MCF 10A (cell line): ENCODE measurements at places on chromosomes 11 and 22.
A peak's percentile ranks its signal among the peaks of the same experiment; 100 is the strongest.

DNA sequence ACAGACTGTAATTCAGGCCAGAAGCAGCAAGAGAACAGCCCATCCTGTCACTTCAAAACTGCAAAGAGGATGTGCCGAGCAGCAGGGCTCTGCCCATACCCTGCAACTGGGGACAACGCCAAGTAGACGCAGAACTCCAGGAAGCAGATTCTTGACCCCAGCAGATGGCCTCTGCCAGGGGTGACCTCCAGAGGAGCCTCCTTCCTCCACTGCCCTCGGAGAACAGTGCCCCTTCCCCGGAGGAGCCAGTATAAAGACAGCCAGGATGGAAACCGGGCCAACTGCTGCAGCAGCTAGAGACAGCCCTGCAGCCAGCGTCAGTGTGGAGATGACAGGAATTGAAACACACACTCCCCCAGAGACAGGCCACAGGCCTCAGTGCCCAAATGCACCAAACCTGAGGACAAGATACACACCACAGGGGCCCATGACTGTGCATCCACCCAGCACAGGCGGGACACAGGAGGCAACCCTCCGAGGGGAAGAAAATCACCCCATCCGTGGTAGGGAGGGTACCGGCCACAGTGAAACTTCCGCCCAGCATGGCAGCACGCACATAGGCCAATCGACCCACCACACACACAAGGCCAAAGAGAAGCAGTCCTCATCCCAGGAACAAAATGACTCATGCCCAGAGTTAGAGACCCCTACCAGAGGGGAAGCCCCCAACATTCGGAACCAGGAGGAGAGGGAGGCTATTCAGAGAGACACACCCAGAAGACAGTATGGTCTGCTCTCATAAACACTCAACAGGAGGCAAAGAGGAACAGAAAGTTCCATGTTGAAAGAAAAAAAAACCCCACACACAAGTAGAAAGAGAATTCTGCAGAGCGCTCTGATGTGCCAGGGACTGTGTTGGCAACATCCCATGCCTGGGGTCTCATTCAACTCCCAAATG is 5.6 kb downstream of the AHNAK start:
- no peaks in the 10 kb centered on the region for H3K27me3 ChIP-seq
- no peak for DNase-seq
- H3K27ac ChIP-seq: peak overlapping the region; percentile 61
- H3K36me3 ChIP-seq: peaks cover 42% of the 10 kb centered on the region
- H3K4me1 ChIP-seq: peaks cover 38% of the 10 kb centered on the region

DNA sequence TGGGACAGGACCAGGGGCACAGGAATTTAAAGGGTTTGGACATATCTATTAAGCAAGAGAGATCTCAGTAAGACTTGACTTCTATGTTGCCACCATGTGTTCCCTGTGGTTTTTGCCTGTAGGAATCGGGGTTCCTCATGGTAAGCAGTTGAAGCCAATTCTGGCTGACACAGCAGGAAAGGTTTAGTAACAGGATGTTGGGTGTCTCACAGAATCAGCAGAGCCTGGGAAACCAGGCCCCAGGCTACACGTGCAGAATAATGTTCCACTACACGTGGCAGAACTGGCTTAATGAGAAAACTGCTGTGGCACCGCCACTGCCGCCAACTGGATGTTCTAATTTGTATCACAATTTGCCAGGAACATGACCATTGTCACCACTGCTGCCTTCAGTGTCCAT is 264.6 kb upstream of the PLET1 start:
- peaks cover 30% of the 10 kb centered on the region for H3K4me1 ChIP-seq
- H3K4me3 ChIP-seq: no peak overlapping the region
- no peaks in the 10 kb centered on the region for H3K36me3 ChIP-seq
- H3K27ac ChIP-seq: no peak overlapping the region
- H3K27me3 ChIP-seq: peaks cover 24% of the 10 kb centered on the region

- no peak for DNase-seq
- H3K36me3 ChIP-seq: peaks cover 26% of the 10 kb centered on the region
- H3K27ac ChIP-seq: no peak overlapping the region
- no peaks in the 10 kb centered on the region for H3K27me3 ChIP-seq
- H3K4me1 ChIP-seq: peaks cover 11% of the 10 kb centered on the region
These were observed 3.1 kb upstream of the TM7SF2 start for GRCh38 chr11:65108469-65109123.

DNA sequence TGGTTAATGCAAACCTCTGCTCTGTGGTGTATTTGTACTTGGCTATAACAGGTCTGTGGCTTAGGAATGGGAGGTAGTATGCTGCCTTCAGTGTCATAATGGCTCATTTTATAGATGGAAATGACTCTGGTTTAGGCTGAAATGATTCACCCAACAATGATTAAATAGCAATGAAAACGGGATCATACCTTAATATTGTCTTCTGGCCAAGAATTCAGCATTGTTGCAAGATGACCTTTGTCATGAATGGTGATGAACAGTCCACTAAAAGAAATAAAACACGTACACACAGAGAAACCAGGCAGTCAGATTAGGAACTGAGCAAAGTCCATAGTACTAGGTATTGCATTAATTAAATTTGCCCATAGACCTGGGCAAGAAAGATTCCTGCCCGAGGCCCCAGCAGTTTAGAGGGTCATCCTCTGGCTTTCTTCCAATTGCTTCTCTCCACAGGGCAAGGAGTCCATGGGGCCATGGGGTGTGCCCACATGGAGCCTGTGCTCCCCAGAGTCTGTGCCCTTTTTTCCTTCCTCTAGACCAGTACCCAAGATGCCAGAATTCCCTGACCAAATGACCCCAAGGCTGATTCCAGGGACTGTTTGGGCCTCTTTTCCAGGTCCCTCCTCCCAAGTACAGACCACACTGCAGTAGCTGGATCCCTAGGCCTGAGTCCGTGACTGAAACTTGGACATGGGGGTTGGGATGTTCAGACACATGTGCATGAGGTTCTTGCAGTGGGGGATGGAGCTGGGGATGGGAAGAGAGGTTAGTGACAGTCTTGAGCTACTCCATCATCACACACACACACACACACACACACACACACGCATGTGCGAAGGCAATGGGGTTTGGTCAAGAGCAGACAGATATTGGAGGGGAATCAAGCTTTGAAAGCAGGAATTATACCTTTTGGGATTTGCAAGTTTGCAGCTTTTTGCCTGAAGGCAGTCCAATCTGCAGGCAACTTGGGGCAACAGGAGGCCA is 134.2 kb downstream of the CCDC81 start:
- H3K4me3 ChIP-seq: no peak overlapping the region
- H3K27me3 ChIP-seq: no peaks in the 10 kb centered on the region
- H3K4me1 ChIP-seq: no peaks in the 10 kb centered on the region
- DNase-seq: peak; percentile 27

- H3K4me1 ChIP-seq: no peaks in the 10 kb centered on the region
- H3K36me3 ChIP-seq: no peaks in the 10 kb centered on the region
- H3K27me3 ChIP-seq: peaks cover 48% of the 10 kb centered on the region
- no peak overlapping the region for H3K4me3 ChIP-seq
These were observed 10.8 kb downstream of the IGLL1 start for GRCh38 chr22:23569291-23569690.

DNA sequence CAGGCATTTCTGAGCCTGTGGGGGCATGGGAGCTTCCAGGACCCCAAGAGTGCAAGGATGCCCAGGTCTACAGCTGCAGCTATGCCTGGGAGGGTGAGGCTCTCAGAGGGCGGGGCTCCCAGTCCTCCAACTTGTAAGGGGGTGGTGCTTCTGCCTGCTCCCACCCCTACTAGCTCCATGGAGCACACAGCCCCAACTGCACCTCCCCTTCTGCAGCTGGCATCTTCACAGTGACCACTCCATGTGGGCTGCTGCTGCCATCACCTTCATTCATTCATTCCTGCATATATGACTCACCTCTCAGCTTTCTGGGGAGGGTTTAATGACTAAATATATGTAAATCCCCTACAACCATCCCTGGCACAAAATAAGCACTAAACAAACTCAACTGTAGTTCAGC is 43.8 kb downstream of the CHST1 start:
- H3K27me3 ChIP-seq: peaks cover 57% of the 10 kb centered on the region
- no peaks in the 10 kb centered on the region for H3K4me1 ChIP-seq
- H3K36me3 ChIP-seq: no peaks in the 10 kb centered on the region
- H3K27ac ChIP-seq: no peak overlapping the region
- H3K4me3 ChIP-seq: no peak overlapping the region
- no peak for DNase-seq

- DNase-seq: no peak
- no peaks in the 10 kb centered on the region for H3K4me1 ChIP-seq
- H3K36me3 ChIP-seq: peaks cover 6% of the 10 kb centered on the region
- no peak overlapping the region for H3K27ac ChIP-seq
These were observed 5.5 kb upstream of the SYT9 start for GRCh38 chr11:7246179-7246578.

- peaks cover 13% of the 10 kb centered on the region for H3K36me3 ChIP-seq
- H3K27ac ChIP-seq: peak overlapping the region; percentile 94
- peak overlapping the region; percentile 62 for H3K4me3 ChIP-seq
- H3K27me3 ChIP-seq: no peaks in the 10 kb centered on the region
- H3K4me1 ChIP-seq: peaks cover 68% of the 10 kb centered on the region
These were observed 21.1 kb downstream of the TEAD1 start for GRCh38 chr11:12695221-12695794.

GRCh38 chr11:118827118-118827517 is 36.2 kb upstream of the DDX6 start:
- H3K4me3 ChIP-seq: no peak overlapping the region
- H3K36me3 ChIP-seq: peaks cover 9% of the 10 kb centered on the region
- no peak for DNase-seq
- no peaks in the 10 kb centered on the region for H3K4me1 ChIP-seq
- H3K27ac ChIP-seq: no peak overlapping the region
- H3K27me3 ChIP-seq: no peaks in the 10 kb centered on the region

GRCh38 chr11:64340671-64341335 is 799 bp downstream of the CCDC88B start:
- peaks cover 10% of the 10 kb centered on the region for H3K4me1 ChIP-seq
- H3K4me3 ChIP-seq: no peak overlapping the region
- H3K27ac ChIP-seq: no peak overlapping the region
- no peak for DNase-seq
